Caudate nucleus (tissue), 63 donors: ENCODE measurements at places on chromosomes 1 and 21.

DNA sequence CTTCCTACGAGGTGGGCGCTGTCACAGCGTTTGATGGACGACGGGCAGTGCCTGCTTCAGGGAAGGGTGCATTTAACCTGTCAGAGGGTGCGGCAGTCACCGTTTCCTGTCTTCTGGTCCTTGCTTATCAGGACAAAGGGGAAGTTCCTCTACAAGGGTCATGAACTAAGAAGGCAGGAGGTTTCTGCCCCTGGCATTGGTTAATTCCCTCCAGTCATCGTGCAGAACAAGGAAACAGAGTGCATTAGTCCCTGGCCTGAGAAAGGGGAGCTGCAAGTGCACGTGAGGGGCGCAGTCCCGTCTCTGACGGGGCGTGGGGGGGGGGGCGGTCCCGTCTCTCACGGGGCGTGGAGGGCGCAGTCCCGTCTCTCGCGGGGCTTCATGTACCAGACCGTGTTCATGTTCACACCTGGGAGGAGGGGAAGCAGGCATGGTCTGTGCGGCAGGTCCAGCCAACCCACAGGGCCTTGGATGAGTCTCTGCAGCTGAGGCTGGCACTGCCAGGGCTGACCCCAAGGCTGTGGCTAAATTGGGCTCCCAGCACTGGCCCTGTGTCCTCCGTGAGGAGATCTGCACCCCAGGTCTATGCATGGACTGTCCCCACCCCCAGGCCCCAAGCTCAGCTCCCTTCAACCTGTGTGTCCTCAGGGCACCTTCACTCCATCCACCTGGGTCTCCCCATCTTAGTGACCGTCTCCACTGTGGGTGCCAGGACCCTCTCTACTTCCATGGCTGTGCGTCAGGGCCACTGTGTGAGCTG is 89.2 kb upstream of the COL6A1 start:
- no peak for DNase-seq

- no peak for DNase-seq
Observed at GRCh38 chr21:45458281-45459170, 53.6 kb downstream of the COL18A1 start.

DNA sequence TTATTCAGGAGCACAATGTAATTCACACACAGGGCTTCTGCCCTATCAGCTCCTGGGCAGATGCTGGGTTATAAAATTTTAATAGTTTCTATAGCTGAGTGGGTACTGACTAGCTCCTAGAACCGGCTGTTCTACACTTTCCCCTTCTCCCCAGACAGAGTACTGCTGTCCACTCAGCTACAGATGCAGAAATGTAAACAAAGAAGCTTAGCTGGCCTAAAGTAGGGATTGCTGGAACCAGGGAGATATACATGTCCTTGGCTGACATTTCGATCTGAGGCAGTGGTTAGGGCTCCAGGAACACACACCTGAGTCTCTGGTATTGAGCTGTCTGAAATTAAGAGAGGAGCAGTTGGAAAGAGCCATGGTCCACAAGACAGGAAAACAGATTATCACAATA is 211.5 kb upstream of the USP24 start:
- no peak for DNase-seq

DNA sequence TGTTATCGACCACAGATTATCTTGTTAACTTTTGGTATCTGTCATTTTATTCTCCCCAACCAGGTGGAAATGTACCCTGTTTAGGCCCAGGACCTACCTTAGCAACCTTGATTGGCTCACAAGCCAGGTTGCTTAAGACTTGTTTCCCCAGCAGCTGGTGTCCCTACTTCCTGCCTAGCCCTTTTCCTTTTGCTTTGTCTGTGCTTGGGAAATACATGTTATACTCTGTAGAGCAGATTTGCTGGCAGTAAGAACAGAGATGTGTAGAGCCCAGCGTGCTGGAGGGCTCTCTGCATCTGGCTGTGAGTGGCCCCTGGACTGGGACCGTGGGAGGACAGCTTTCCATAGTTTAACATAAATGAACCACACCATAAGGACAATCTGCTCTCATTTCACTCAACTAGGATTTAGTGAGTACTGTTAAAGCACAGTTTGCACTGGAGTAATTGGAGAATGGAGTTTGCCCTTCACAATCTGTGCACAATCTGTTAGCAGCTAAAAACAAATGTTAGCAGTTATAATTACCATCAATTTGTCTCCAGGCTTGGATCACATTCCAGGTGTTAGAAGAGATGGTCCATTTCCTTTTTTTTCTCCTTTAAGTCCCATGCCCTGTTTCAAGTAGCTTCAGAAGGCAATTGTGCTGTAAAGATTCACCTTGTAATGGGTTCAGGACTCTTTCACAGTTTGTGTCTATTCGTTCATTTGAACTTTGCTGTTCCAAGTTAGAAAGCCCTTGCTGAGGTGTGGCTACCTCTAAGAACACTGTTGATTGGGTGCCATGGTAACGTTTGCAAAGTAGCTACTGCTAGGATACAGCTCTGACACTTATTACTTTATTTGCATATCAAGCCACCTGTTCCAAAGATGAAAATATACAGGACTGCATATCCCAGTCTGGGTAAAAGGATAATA is at the start of gene APOBEC4:
Gene APOBEC4 (minus strand): TSS at position 770 of the 915 bp plus-strand sequence. CDS start 4,535 bp downstream, outside the sequence.
- DNase-seq: no peak

DNA sequence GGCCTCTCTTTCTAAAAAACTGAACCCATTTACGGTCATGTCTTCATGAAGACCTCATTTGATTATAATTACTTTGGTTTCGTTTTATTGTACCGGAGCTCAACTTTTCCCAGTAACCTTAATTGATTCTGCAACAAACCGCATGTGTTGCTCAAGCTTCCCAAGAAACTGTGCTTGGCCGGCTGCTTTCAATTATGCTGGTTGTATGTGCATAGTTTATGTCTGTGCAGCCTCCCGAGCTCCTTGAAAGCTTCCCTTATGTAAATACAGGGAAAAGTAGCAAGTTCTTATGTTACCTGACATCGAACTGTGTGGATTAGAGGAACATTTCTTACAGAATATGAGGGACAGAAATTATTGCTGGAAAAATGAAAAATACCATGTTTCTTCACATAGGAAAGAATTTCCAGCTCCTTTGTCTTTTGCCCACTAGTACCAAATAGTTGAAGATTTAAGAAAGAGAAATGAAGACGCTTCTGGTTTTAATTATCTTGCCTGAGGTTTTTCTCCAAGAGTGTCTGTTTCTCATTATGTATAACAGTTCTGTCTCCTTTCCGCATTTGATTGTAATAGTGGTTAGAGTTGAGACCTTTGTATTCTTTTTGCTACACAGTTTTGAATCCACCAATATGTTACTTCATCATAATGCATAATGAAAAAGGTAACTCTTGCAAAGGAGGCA is 2.1 kb downstream of the VCAM1 start:
- no peak for DNase-seq

DNA sequence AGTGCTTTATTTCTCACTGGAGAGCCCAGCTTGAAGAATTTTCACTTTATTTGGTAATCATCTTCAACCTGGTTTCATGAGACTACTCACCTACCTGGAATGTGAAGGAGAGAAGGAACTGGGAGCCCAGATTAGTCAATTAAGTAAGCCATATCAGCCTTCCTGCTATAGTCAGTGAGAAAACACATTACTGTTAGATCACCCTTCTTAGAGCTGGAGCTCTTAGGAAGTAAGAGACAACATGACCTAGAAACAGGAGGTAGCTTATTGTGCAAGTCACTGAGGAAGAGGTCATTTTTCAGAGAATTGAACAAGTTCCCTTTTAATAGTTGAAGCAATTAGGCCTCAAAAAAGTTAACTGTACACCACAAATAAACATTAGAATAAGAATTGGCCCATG is 49.2 kb upstream of the TEKT2 start:
- DNase-seq: no peak

- DNase-seq: no peak
Observed at GRCh38 chr1:27789540-27790041, 16.6 kb downstream of the STX12 start.

- DNase-seq: no peak
Observed at GRCh38 chr1:115090186-115090490, 835 bp upstream of the TSPAN2 start.

GRCh38 chr1:11648732-11649158 is 5.5 kb downstream of the FBXO2 start:
- DNase-seq: no peak

DNA sequence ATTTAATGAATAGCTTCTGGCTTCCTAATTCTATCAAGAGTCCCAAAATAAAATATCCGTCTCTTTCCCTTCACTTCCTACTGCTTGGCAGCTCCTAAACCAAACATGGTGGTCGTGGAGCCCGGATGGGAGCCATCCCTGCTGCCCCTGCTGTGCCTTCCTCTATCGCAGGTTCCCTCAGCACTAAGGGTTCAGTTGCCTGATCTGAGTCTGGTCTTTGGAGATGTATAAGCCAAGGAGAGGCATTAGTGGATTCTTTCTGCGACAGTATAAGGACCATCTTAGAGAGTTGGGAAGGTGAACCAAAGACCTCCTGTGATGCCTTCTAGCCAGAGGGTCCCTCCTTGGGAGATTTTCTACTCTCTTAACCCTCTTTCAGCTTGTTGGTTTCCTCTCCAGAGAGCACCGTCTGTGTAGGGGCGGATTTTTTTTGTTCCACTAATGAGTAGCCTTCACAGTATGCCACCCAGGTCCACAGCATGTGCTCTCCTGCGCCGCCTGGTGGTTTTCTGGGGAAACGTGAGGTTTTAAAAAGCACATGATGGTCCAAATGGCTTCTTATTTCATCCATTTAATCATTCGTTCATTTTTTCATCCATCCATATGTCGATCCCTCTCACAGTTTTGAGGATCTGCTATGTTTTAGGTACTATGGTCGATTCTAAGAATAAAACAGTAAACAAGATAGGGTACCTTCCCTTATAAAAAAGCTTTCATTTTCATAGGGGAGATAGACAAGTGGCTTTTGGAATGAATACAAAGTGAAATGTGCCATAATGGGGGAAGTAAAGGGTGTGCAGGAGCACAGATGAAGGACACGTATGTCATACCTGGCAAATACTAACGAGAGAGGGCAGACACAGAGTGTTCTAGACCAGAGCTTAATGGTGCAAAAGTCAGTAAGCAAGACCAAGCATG is 71.0 kb downstream of the NFASC start:
- DNase-seq: no peak

GRCh38 chr1:150544204-150544603 is 5.0 kb upstream of the ADAMTSL4 start:
- DNase-seq: no peak

- DNase-seq: peak; percentile 36
Observed at GRCh38 chr1:92944901-92945747, 16.1 kb downstream of the DIPK1A start.

GRCh38 chr1:162386292-162387225 is 5.0 kb downstream of the C1orf226 start:
- DNase-seq: no peak

GRCh38 chr1:1177452-1178206 is 3.9 kb downstream of the TTLL10 start:
- DNase-seq: no peak

GRCh38 chr1:1597275-1597930 is 2.5 kb downstream of the FNDC10 start:
- DNase-seq: no peak

- DNase-seq: no peak
Observed at GRCh38 chr21:31786164-31786920, 54.4 kb upstream of the SCAF4 start.

- DNase-seq: no peak
Observed at GRCh38 chr1:9395018-9395417, 102.3 kb downstream of the SPSB1 start.

- DNase-seq: peak; percentile 12
Observed at GRCh38 chr1:167043752-167044488, 46.3 kb downstream of the GPA33 start.

GRCh38 chr1:45510036-45510971 is 10.2 kb downstream of the MMACHC start:
- no peak for DNase-seq

DNA sequence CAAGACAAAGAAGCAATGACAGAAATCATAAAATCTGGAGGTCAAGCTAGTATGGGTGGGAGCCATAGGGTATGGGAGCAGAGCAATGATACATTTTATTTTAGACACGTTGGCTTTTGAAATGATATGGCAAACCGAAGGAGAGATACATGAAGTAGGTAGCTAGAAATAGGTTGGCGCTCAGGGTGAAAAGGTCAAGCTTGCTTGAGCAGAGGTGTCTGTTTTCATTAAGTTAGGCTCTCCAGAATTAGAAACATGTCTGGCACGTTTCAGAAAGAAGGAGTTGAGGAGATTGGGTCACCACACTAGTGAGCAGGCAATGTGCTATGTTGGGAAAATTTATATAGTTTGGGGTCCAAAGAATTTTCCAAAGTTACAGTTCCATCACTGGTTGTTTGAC is 151.4 kb downstream of the AMY1C start:
- DNase-seq: no peak

GRCh38 chr21:31945141-31945540 is 72.3 kb downstream of the HUNK start:
- DNase-seq: no peak

DNA sequence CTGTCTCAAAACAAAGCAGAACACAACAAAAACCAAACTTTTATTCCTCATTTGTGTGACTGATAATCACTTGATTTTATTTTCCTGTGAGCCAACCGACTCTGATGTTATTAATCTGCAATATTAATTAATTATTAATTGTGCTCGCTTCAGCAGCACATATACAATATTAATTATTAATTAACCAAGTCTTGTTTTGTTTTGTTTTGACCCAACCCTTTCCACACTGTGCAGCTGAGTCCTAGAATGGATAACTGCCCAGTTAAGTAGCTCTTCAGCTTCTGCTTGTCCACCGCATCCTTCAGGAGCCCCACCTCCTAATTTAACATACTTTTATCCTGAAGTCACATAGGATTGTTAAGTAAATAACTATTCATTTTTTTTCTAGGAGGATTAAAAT is 47.4 kb upstream of the EXO1 start:
- no peak for DNase-seq

DNA sequence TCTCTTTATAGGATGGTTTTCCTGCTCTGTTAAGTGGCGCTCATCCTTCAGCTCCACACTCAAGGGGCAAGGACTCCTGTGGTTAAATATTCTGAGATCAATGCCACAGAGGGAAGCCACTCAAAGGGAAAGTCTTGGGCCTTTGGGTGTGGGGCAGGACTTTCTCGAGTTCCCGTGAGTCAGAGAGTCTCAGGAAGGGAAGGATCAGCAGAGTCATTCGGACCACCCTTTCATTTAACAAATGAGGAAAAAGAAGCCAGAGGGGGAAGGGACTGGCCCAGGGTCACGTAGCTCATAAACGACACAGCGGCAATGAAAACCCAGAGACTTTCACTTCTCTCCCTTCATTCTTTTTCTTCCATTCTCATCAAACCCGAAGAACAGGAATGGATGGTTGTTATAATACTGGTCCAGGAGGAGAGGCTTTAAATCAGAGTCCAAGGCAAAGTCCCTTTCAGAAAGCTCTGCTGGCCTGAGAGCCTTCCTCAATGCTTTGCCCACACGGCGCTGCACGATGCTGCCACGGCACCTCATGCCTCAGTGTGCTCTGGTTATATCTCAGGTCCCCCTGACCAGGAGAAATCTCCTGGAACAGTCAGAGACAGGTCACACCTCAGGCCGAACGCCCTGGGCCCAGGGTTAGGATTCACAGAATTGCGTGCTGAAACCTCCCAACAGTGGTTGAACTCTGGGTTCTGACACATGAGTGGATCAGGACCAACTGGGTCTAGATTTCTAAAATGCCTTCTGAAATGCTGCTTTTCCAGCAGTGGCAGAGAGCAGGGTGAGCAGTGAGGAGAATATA is 65.3 kb downstream of the TENT5C start:
- DNase-seq: no peak
